CD8-positive, alpha-beta memory T cell (primary cell): ENCODE measurements at places on chromosomes 2 and 18. TPM values are rescaled to one million over a fixed set of nuclear protein-coding genes. Genes with fewer than 3 reads are reported as not detected.

C1QL2 gene
- not detected for total RNA-seq

PAIP2B gene
- 2.1 TPM for total RNA-seq

IL36G gene
- not detected for total RNA-seq

RAD51AP2 gene
- not detected for total RNA-seq
